CD8-positive, alpha-beta memory T cell (primary cell): ENCODE measurements at places on chromosomes 2 and 18.

- no peak for DNase-seq
Measured at GRCh38 chr2:80579756-80580155, 275.2 kb upstream of the LRRTM1 start.

GRCh38 chr2:39486071-39486470, 49.0 kb upstream of the MAP4K3 start:
- no peak for DNase-seq

GRCh38 chr2:20578895-20579825, 71.7 kb downstream of the HS1BP3 start:
- no peak for DNase-seq

DNA sequence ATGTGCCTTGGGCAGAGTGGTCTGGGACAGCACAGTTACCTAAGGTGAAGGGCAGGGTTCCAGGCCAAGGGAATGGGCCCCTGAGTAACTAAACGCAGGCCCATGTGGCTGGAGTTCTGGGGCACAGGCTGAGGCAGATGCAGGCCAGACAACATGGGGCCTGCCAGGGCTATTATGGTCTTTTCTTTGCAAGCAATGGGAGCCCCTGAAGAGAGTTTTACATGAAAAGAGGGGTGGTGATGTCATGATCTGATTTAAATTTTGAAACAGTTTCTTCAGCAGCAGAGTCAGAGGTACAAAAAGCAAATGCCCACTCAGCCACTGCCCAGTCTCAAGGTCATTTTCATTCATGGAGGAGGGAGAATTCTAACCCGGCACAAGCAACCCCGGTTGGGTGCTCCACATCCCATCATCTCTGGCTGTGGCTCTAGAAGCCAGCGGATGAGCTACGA, 5.6 kb downstream of the CHST10 start:
- DNase-seq = no peak

DNA sequence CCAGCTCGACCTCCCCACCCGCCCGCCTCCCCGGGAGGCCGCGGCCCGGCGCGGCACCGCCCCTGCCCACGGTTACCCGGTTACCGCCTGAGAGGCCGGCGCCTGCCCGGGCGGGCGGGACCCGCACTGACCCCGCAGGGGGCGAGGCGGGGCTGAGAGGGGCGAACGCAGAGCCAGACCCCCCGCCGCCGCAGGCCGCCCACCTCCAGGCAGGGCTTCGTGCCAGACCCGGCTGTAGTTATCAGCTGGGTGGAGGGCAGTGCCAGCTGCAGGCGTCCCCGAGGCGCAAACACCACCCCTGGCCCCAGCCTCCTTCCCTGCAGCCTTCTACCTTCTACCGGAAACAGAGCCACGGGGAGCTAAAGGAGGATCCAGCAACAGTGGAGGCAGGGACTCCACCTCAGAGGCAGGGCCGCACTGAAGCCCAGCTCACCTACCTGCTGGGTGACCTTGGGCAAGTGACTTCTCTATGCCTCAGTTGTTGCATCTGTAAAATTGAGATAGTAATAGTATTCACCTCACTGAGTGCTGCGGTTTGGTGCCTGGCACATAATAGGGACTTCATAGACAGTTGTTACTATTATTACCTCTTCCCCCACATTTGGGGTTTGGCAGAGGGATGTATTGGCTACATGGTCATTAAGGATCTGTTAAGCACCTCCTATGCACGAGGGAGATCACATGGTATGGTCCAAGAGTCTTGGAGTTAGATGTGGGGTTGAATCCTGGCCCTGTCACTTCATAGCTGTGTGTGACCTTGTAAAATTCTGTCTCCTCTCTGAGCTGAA, 231.6 kb upstream of the SMAD2 start:
- no peak for DNase-seq

DNA sequence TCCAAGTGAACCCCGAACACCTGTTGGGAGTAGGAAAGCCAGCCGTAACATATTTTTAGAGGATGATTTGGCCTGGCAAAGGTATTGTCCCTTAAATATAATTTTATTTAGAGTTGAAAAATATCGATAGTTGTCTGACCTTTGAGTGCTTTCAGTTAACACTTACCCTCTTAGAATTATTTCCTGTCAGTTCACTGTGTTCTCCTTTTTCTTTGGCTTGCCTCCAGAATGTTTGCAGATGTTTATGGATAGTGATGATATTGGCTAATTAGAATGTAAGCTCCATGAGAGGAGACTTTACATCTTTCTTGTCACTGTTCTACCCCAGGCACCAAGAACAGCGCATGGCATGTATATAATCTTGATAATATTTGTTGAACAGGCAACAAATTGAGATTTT, 19.8 kb downstream of the PIKFYVE start:
- DNase-seq = no peak

GRCh38 chr2:170214309-170214948, 36.5 kb downstream of the MYO3B start:
- no peak for DNase-seq
